ENCODE measurements at places on chromosomes 2 and 18. TPM values are rescaled to one million over a fixed set of nuclear protein-coding genes. Genes with fewer than 3 reads are reported as not detected.

SCYGR4 gene
- not detected for total RNA-seq

CACNB4 gene
- 0.36 TPM for total RNA-seq

SP9 gene
- total RNA-seq, result not detected

PLA2R1 gene
- total RNA-seq, result 0.28 TPM

- DNase-seq, result no peak
- no peaks in the 10 kb centered on the region for H3K4me1 ChIP-seq
- H3K27ac ChIP-seq, result no peak overlapping the region
- no peaks in the 10 kb centered on the region for H3K27me3 ChIP-seq
- no peak overlapping the region for H3K4me3 ChIP-seq
These were observed 68.1 kb upstream of the SULT1C3 start for GRCh38 chr2:108171657-108172056.

KCNIP3 gene
- 0.83 TPM for total RNA-seq

ME2 gene
- total RNA-seq, result 50.0 TPM

RAB31 gene
- 28.9 TPM for total RNA-seq

DNA sequence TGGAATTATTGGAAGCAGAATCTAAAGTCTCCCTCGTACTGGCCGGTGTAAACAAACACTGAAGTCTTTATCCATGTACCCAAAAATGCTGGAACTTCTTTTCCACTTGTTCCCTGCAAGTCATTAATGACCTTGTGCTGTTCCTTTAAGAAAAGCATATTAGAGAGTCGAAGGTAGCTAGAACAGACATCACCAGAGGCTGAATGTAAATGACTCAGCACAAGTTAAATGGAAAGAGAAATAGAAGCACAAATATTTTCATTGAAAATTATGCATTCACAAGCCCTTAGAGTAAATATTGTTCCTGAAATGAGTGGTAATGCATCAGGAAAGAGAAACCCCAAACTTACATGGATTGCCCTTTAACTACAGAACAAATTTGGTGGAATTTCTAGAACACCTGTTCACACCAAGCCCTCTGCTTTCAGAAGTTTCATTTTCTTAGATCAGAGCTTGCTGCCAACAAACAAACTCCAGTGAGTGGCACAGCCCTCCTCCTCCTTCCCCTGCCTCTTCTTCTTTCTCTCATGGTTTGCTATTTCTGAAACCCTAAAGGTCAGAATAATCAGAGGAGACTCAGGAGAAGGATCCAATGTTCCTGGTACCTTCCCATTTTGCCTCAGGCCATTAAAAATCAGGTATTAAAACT lies 264.3 kb downstream of the TXNL1 start:
- H3K4me3 ChIP-seq, result no peak overlapping the region
- H3K27me3 ChIP-seq, result no peaks in the 10 kb centered on the region
- H3K27ac ChIP-seq, result no peak overlapping the region
- no peaks in the 10 kb centered on the region for H3K4me1 ChIP-seq

GRCh38 chr2:88161446-88162244 lies 8.5 kb upstream of the THNSL2 start:
- H3K27ac ChIP-seq, result no peak overlapping the region
- H3K36me3 ChIP-seq, result no peaks in the 10 kb centered on the region
- H3K4me1 ChIP-seq, result no peaks in the 10 kb centered on the region
- no peak for DNase-seq

ASXL3 gene
- under 0.01 TPM for total RNA-seq

- H3K27me3 ChIP-seq, result no peaks in the 10 kb centered on the region
- no peak overlapping the region for H3K4me3 ChIP-seq
- H3K36me3 ChIP-seq, result peaks cover 2% of the 10 kb centered on the region
- no peak overlapping the region for H3K27ac ChIP-seq
These were observed 5.0 kb downstream of the NDUFS1 start for GRCh38 chr2:206154197-206154596.

DNA sequence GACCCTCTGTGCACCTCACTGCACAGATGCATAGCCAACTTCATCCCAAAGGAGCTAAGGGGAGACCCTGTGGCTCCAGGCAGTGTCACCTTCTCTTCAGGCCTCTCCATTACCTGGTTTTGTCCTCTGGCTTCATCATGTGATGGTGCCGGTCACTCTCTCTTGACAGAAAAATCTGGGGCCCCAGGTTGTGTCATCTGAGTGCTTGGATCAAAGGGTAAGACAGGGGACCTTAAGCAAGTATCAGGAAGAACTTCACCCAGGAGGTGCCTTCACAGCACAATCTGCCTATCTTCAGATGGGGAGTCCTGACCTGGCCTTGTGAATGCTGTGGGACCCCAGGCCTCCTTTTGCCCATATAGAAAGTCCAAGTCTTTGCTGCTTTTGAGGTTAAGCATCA lies 104.4 kb downstream of the POLR1A start:
- H3K36me3 ChIP-seq, result no peaks in the 10 kb centered on the region
- peaks cover 32% of the 10 kb centered on the region for H3K4me1 ChIP-seq

DNA sequence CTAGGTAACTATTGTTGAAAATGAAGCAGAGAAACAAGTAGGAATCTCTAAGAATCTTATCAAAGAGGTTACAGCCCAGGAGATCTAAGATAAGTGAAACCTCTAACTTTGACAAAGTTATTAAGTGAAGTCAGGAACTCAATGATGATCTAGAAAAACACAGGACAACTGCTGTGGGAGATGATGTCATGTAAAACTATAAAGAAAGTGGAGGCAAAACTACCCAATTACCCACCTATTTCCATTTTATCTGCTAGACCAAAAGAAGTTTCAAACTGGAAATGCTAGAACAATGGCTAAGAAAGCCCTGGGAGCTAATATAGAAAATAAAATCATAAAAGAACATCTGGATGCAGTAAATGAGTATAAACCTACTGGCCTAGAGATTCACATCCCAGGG lies 50.3 kb downstream of the SATB2 start:
- H3K27me3 ChIP-seq, result no peaks in the 10 kb centered on the region
- DNase-seq, result no peak
- no peak overlapping the region for H3K27ac ChIP-seq
- H3K4me3 ChIP-seq, result no peak overlapping the region
- H3K4me1 ChIP-seq, result peaks cover 7% of the 10 kb centered on the region

BOLL gene
- not detected for total RNA-seq

- H3K27ac ChIP-seq, result no peak overlapping the region
- H3K4me1 ChIP-seq, result no peaks in the 10 kb centered on the region
- no peaks in the 10 kb centered on the region for H3K36me3 ChIP-seq
- DNase-seq, result no peak
These were observed 272.0 kb upstream of the GCFC2 start for GRCh38 chr2:75982719-75983118.

RAX gene
- not detected for total RNA-seq

DNA sequence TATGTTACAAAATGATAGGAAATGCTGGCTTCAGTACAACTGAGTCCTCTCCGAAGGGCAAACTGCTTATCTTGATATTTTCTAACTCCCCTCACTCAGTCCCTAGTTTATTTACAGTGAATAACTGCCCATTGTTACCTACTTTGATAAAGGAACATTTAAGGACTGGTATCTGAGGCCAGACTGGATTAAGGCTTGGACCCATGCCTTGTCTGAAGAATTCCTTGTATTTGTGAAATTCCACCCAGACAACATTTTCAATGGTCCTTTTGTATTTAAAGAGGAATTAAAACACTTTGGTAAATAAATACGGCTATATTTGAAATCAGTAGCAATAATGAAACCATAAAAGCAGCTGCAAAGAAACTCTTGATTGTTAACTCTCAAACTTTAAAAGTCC lies 58.3 kb downstream of the PELI1 start:
- H3K36me3 ChIP-seq, result no peaks in the 10 kb centered on the region
- peaks cover 2% of the 10 kb centered on the region for H3K27me3 ChIP-seq
- H3K4me1 ChIP-seq, result no peaks in the 10 kb centered on the region

- H3K27me3 ChIP-seq, result peaks cover 28% of the 10 kb centered on the region
- DNase-seq, result no peak
- no peaks in the 10 kb centered on the region for H3K4me1 ChIP-seq
- H3K36me3 ChIP-seq, result no peaks in the 10 kb centered on the region
- no peak overlapping the region for H3K27ac ChIP-seq
These were observed 37.8 kb upstream of the PTPN4 start for GRCh38 chr2:119721904-119722303.

DNA sequence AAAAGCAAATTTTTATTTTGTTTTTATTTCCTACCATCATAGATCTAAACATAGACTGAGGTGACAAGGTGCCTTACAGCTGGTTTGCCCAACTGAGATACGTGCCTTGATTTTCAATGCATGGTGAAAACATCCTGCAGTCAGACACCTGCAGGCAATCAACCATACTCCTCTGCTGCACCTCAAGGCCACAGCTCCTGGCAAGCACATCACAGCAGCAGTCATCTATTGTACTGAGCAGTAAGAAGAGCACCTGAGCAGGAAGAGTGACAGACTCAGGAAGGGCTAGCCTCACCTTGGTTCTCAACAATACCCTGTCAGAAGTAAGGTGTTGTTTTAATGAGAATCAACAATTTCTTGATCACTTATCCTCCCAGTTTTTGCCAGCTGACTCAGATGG lies 1206.8 kb upstream of the NRXN1 start:
- DNase-seq, result no peak
- H3K4me1 ChIP-seq, result no peaks in the 10 kb centered on the region
- no peak overlapping the region for H3K4me3 ChIP-seq
- H3K27me3 ChIP-seq, result no peaks in the 10 kb centered on the region
- no peaks in the 10 kb centered on the region for H3K36me3 ChIP-seq

- no peak overlapping the region for H3K4me3 ChIP-seq
- H3K27ac ChIP-seq, result no peak overlapping the region
- no peak for DNase-seq
- no peaks in the 10 kb centered on the region for H3K36me3 ChIP-seq
These were observed 217.0 kb upstream of the TMEFF2 start for GRCh38 chr2:192411755-192412154.

GRCh38 chr2:68737711-68738110 lies 3.1 kb downstream of the ARHGAP25 start:
- DNase-seq, result no peak
- peaks cover 9% of the 10 kb centered on the region for H3K4me1 ChIP-seq
- no peak overlapping the region for H3K4me3 ChIP-seq

CNDP2 gene
- 52.0 TPM for total RNA-seq

- peak overlapping the region; percentile 63 for H3K27ac ChIP-seq
- H3K4me1 ChIP-seq, result peaks cover 63% of the 10 kb centered on the region
- no peaks in the 10 kb centered on the region for H3K27me3 ChIP-seq
- H3K36me3 ChIP-seq, result no peaks in the 10 kb centered on the region
These were observed 109.6 kb upstream of the CDC42EP3 start for GRCh38 chr2:37781028-37781427.

DNA sequence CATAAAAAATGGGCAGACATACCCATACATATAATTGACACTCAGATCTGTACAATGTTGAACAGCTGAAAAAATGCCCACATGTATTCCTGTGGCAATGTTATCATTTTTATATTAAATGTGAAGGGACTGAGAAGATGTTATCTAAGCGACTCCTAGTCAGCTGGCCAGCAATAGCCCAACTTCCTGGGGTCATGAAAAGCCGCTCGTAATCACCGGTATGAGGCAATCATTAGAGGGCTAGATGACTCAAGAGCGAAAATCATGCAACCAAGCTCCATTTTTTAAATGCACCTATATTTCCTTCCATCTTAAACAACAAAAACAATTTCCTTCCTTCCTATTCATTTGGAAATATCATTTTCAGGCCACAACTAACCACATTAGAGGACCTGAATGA lies 274.6 kb upstream of the CCDC68 start:
- DNase-seq, result peak; percentile 51
- H3K27ac ChIP-seq, result no peak overlapping the region
- no peaks in the 10 kb centered on the region for H3K27me3 ChIP-seq
- peaks cover under 1% of the 10 kb centered on the region for H3K4me1 ChIP-seq

- no peaks in the 10 kb centered on the region for H3K27me3 ChIP-seq
- no peak overlapping the region for H3K4me3 ChIP-seq
- no peaks in the 10 kb centered on the region for H3K4me1 ChIP-seq
- no peaks in the 10 kb centered on the region for H3K36me3 ChIP-seq
- DNase-seq, result no peak
- no peak overlapping the region for H3K27ac ChIP-seq
These were observed 82.7 kb downstream of the DOCK10 start for GRCh38 chr2:224959556-224959955.

All from IMR-90 (cell line).